Endodermal cell (in vitro differentiated cells): ENCODE measurements at places on chromosomes 3 and 15. TPM values are rescaled to one million over a fixed set of nuclear protein-coding genes. Genes with fewer than 3 reads are reported as not detected.
A peak's percentile ranks its signal among the peaks of the same experiment; 100 is the strongest.

- H3K4me3 ChIP-seq: no peak overlapping the region
- H3K36me3 ChIP-seq: no peaks in the 10 kb centered on the region
- no peak overlapping the region for H3K27ac ChIP-seq
- DNase-seq: peak; percentile 29
- no peaks in the 10 kb centered on the region for H3K4me1 ChIP-seq
These were observed 76.2 kb downstream of the CORO2B start for GRCh38 chr15:68654786-68655560.

DNA sequence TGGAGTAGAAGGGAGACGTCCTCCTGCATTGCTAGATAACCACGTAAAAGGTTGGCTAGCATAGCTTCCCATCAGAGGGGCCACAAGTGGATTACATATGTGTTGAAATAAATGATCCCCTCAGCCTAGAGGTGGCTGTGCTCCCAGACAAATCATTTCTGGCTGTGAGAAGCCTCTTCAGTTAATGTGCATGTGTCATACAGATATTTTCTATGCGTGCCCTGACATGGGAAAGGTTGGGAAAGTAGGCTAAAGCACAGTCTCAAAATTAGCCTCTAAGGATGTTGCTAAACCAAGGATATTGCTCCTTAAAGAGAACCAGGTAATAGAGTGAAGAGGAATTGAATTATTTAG is 17.8 kb downstream of the USP3 start:
- no peak overlapping the region for H3K4me3 ChIP-seq
- no peak for DNase-seq
- peaks cover 7% of the 10 kb centered on the region for H3K4me1 ChIP-seq
- H3K36me3 ChIP-seq: no peaks in the 10 kb centered on the region

DNA sequence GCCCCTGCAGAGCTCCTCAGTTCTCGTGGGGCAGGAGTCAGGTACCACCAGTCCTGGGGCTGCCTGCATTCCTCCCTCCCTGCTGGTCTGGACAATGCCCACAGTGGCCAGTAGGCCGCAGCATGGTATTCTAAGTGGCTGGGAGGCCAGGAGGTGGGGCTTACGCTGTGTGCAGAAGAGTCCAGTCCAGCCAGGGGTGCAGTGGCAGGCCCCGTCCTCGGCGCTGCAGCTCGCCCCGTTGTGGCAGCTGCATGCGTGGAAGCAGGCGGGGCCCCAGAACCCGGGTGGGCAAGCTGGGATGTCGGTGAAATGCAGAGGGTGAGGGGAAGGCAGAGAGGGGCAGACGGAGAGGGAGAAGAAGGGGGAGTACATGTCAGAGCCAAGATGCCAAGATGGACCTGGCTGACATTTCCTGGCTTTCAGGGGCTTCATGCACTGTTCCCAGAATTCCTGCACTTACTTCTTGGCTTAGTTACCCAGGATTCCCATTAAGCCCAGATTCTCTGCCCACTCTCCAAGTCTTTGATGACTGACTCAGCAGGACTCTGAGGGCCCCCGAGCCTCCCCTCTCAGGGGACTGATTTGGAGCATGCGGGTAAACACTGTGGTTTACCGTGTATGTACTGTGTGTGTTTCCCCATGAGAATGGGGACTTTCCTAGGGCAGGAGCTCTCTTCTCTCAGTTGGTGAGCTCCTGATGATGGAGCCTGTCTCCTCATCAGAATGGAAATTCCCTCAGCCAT is 47.5 kb downstream of the RAB11A start:
- peaks cover 11% of the 10 kb centered on the region for H3K36me3 ChIP-seq
- peaks cover 3% of the 10 kb centered on the region for H3K4me1 ChIP-seq
- H3K27ac ChIP-seq: no peak overlapping the region
- H3K4me3 ChIP-seq: no peak overlapping the region

- no peak for DNase-seq
- peak overlapping the region; percentile 64 for H3K4me3 ChIP-seq
- no peaks in the 10 kb centered on the region for H3K36me3 ChIP-seq
- peaks cover 1% of the 10 kb centered on the region for H3K4me1 ChIP-seq
- H3K27ac ChIP-seq: no peak overlapping the region
- H3K27me3 ChIP-seq: peaks cover 23% of the 10 kb centered on the region
These were observed 318 bp upstream of the DCLK3 start for GRCh38 chr3:36764704-36765038.

DNA sequence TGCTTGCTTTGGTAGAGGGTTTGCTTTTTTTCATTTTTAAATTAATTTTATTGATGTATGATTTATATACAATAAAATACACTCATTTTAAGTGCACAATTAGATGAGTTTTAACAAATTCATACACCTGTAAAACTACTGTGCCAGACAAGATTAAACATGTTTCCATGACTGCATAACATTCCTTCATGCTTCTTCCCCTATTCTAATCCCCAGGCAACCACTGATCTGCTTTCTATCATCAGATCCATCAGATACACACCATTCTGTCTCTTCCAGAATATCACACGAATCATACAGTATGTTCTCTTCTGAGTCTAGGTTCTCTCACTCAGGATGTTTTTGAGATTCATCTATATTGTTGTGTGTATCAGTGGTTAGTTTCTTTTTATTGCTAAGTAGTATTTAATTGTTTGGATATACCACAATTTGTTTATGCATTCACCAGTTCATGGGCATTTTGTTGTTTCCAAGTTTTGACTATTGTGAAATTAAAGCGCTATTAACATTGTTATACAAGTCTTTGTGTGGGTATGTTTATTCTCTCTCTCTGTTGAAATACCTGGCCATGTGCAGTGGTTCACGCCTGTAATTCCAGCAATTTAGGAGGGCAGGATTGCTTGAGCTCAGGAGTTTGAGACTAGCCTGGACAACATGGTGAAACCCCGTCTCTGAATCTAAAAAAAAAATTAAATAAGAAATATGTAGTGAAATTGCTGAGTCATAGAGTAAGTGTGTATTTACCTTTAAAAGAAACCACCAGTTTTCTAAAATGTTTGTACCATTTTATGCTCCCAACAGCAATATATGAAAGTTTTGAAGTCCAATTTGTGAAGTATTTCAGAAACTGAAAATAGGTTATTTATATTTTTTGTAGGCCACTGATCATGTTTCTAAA is 7.0 kb upstream of the TFG start:
- no peaks in the 10 kb centered on the region for H3K36me3 ChIP-seq
- no peak overlapping the region for H3K27ac ChIP-seq
- H3K27me3 ChIP-seq: peaks cover 17% of the 10 kb centered on the region
- peaks cover 7% of the 10 kb centered on the region for H3K4me1 ChIP-seq
- DNase-seq: no peak

DNA sequence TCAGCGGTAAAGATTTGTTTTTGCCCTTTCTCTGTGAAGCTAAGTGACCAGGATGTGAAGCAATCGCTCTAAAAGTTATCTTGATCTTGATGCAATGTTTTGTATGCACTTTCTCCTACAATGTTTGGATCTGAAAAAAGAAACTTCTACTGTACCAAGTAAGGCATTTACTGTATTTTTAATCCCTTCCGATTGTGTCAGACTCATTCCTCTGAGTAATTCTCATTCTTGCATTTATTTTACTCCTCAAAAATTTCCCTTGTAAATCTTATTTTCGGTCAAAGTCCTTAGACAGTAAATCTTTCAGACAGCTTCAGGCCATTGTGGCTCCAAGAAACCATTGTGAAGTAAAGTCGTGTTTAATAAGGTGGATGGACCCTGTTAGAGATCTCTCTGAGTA is 141.9 kb downstream of the TP63 start:
- no peak overlapping the region for H3K4me3 ChIP-seq
- no peak overlapping the region for H3K27ac ChIP-seq
- H3K27me3 ChIP-seq: peaks cover 8% of the 10 kb centered on the region
- no peak for DNase-seq
- H3K4me1 ChIP-seq: peaks cover 19% of the 10 kb centered on the region

GRCh38 chr3:10772271-10773161 is 43.5 kb upstream of the SLC6A11 start:
- no peaks in the 10 kb centered on the region for H3K4me1 ChIP-seq
- H3K4me3 ChIP-seq: no peak overlapping the region
- H3K27ac ChIP-seq: no peak overlapping the region
- H3K36me3 ChIP-seq: no peaks in the 10 kb centered on the region
- DNase-seq: peak; percentile 93
- H3K27me3 ChIP-seq: no peaks in the 10 kb centered on the region

The LEKR1 gene
- 0.50 and 1.0 TPM in 2 replicates for total RNA-seq

The SLC22A13 gene
- 0.21 to 0.33 TPM (median 0.29 TPM) in 3 replicates for total RNA-seq

The FBXW12 gene
- total RNA-seq: 0.55 to 1.4 TPM (median 0.63 TPM) in 3 replicates

The SI gene
- not detected in 2 replicates for total RNA-seq

The GOLGA8O gene
- total RNA-seq: not detected in 2 replicates

The IQCF5 gene
- total RNA-seq: not detected in 2 replicates

The TMEM212 gene
- not detected in 3 replicates for total RNA-seq

The ADAMTS7 gene
- total RNA-seq: 42.5 to 71.0 TPM (median 67.1 TPM) in 3 replicates
